ENCODE measurements at places on chromosomes 2 and 18.

DNA sequence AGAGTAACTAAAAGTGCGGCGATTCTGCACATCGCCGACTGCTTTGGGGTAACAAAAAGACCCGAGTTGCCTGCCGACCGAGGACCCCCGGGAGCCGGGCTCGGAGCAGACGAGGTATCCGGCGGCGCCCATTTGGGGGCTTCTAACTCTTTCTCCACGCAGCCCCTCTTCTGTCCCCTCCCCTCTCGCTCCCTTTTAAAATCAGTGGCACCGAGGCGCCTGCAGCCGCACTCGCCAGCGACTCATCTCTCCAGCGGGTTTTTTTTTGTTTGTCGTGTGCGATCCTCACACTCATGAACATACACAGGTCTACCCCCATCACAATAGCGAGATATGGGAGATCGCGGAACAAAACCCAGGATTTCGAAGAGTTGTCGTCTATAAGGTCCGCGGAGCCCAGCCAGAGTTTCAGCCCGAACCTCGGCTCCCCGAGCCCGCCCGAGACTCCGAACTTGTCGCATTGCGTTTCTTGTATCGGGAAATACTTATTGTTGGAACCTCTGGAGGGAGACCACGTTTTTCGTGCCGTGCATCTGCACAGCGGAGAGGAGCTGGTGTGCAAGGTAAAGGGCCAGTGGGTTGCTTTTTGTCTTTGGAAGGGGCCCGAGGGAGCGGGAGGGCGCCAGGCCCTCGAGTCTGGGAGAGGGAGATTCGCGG is 1.4 kb downstream of the TRIB2 start:
- H3K4me3 ChIP-seq: peak overlapping the region; percentile 95
- no peaks in the 10 kb centered on the region for H3K27me3 ChIP-seq
- H3K4me1 ChIP-seq: peaks cover 25% of the 10 kb centered on the region
- DNase-seq: peak; percentile 83

DNA sequence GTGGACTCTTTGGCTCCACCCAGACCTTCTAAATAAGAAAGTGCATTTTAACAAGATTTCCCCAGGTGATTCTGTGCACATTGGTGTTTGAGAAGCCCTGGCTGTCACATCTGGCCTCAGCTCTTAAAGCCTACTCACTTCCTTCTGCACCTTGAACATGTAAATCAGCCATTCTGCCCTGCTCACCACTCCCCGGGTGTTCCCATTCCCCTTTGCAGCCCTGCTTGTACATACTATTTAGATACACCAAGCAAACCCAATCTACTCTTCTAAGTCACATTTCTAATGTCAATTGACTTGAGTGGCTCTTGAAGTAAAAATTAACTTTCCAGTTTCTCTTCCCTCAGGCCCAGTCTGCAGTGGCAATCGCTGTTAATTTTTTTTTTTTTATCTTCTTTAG is 13.1 kb upstream of the SCN1A start:
- H3K4me3 ChIP-seq: no peak overlapping the region
- H3K36me3 ChIP-seq: no peaks in the 10 kb centered on the region
- no peaks in the 10 kb centered on the region for H3K27me3 ChIP-seq
- no peak overlapping the region for H3K27ac ChIP-seq
- DNase-seq: no peak
- no peaks in the 10 kb centered on the region for H3K4me1 ChIP-seq

DNA sequence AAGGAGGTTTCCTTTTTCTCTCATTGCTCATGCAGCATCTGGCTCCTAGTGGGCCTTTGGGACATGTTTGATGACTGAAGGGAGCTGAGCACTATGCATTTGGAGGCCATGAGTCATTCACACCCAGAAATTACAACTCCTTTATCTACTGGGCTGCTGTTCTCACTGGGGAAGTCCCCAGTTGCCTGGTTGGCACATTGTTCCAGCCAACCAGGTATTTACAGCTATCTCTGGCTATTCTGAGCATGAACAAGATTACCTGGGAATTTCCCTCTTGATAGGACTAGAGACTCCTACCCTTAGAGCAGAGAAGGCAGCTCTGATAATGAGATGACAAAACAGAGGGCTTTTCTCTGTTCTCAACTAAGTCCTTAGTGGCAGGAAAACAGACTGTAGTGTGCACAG is 206.5 kb downstream of the SETBP1 start:
- H3K4me1 ChIP-seq: no peaks in the 10 kb centered on the region
- no peaks in the 10 kb centered on the region for H3K36me3 ChIP-seq
- DNase-seq: no peak
- no peaks in the 10 kb centered on the region for H3K27me3 ChIP-seq
- H3K27ac ChIP-seq: no peak overlapping the region

- DNase-seq: no peak
- H3K4me3 ChIP-seq: no peak overlapping the region
- no peak overlapping the region for H3K27ac ChIP-seq
- H3K36me3 ChIP-seq: no peaks in the 10 kb centered on the region
Observed at GRCh38 chr2:85823951-85824350, 64.8 kb downstream of the ST3GAL5 start.

DNA sequence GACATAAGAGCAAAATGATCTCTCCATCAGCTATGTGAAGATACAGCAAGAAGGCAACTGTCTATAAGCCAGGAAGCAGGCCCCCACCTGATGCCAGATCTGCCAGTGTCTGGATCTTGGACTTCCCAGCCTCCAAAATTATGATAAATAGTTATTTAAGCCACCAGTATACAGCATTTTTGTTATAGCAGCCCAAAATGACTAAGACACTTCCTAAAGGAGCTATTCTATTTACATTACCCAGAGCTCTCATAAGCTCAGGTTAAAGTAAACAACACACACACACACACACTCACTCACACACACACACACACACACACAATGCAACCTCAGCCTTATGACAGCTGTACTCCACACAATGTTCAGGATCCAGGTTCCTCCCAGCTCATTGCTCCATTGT is 5.7 kb upstream of the YPEL5 start:
- H3K27ac ChIP-seq: no peak overlapping the region
- H3K36me3 ChIP-seq: no peaks in the 10 kb centered on the region
- DNase-seq: no peak
- H3K4me1 ChIP-seq: no peaks in the 10 kb centered on the region
- H3K27me3 ChIP-seq: no peaks in the 10 kb centered on the region

GRCh38 chr18:650428-650858 is 7.0 kb upstream of the TYMS start:
- no peaks in the 10 kb centered on the region for H3K4me1 ChIP-seq
- H3K27me3 ChIP-seq: no peaks in the 10 kb centered on the region
- no peak overlapping the region for H3K27ac ChIP-seq
- no peaks in the 10 kb centered on the region for H3K36me3 ChIP-seq
- no peak for DNase-seq

GRCh38 chr2:222743251-222743812 is 71.9 kb downstream of the MOGAT1 start:
- DNase-seq: no peak
- no peak overlapping the region for H3K4me3 ChIP-seq
- no peaks in the 10 kb centered on the region for H3K4me1 ChIP-seq
- H3K27ac ChIP-seq: no peak overlapping the region
- H3K36me3 ChIP-seq: no peaks in the 10 kb centered on the region

DNA sequence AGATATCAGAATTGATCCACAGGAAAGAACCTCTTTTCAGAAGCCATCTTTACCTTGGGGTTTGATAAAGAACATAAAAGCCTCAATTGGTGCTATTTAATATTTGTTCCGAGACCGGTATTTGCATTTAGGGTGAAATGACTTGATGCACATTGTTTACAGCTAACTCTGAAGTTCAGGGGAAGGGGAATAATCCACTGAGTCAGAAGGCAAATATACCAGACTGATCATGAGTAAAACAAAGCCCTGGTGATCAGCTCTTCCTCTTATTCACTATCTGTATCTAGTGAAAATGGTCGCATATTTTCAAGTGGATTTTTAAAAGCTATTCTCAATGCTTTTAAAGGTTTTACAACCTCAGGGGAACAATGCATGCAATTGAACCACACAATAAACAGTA is 53.0 kb upstream of the ATP8B1 start:
- H3K27ac ChIP-seq: no peak overlapping the region
- no peaks in the 10 kb centered on the region for H3K4me1 ChIP-seq
- no peaks in the 10 kb centered on the region for H3K36me3 ChIP-seq
- no peak overlapping the region for H3K4me3 ChIP-seq
- peaks cover 4% of the 10 kb centered on the region for H3K27me3 ChIP-seq

DNA sequence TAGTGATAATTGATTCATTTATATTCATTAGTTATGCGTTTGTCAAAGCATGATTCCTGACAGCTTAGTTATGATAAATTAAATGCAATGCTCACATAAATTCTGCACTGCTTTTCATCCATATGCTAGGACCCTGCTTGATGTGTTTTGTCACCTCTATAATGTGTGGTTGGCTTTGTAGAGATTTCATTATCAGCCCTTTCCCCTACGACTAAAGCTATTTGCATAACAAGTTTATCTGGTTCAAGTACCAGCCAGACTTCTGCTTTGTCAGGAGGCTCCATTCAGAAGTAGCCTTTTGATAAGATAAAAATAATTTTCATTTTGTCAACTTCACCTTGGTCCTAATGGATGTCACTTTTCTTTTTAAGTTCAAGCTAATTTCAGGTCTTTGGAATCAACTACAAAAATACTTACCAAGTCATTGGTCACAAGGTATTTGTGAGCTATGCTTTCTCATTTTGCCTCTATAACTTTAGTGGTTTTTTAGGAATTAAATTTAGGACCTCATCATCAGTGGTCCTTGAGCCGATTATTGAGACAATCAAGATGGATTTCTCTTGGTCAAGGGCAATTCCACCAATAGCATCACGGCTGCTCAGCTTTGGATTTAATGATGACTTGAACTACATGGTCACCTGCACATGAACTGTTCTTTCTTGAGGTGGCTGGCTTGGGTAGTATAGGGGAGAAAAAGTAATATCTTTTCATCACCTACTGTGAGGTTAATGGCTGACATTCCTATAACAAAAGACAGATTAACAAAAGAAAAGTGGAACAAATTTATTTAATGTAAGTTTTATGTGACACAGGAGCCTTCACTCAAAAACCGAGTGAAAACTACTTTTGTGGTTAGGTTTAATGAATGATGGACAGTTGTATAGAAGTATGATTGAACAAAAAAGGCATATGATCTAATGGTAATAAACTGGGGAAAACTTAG is 162.1 kb downstream of the MYO3B start:
- DNase-seq: no peak
- H3K4me3 ChIP-seq: no peak overlapping the region
- H3K4me1 ChIP-seq: no peaks in the 10 kb centered on the region
- no peak overlapping the region for H3K27ac ChIP-seq
- H3K27me3 ChIP-seq: no peaks in the 10 kb centered on the region
- no peaks in the 10 kb centered on the region for H3K36me3 ChIP-seq

DNA sequence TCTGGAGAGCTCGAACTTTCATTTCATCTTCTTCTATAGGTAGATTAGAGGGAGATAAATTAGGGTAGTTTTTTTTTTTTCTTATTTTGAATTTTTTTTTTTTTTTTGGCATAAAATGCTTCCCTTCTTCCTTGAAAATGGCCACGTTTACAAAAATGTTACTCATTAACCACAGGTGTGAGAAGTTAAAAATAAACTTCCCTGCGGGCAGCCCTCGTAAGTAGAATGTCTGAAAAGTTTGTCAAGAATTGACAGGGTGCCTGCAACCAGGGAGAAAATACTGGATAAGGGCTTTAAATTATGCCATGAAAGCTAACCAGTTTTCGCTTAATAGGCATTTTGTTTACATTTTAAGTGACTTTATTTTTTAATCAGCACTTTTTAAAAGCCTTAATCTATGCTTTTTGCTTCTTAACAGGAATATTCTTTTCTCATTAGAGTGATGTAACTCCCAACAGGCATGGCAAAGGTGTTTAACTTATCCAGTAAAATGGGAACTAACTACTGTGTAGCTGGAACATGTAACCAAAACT is 4.2 kb upstream of the FN1 start:
- H3K27ac ChIP-seq: no peak overlapping the region
- peaks cover 27% of the 10 kb centered on the region for H3K27me3 ChIP-seq
- H3K4me3 ChIP-seq: no peak overlapping the region
- DNase-seq: no peak
- H3K4me1 ChIP-seq: peaks cover 16% of the 10 kb centered on the region

- peaks cover 17% of the 10 kb centered on the region for H3K4me1 ChIP-seq
- H3K27me3 ChIP-seq: no peaks in the 10 kb centered on the region
- no peaks in the 10 kb centered on the region for H3K36me3 ChIP-seq
- no peak overlapping the region for H3K4me3 ChIP-seq
- DNase-seq: no peak
Observed at GRCh38 chr2:37857575-37858399, 67.3 kb upstream of the RMDN2 start.

DNA sequence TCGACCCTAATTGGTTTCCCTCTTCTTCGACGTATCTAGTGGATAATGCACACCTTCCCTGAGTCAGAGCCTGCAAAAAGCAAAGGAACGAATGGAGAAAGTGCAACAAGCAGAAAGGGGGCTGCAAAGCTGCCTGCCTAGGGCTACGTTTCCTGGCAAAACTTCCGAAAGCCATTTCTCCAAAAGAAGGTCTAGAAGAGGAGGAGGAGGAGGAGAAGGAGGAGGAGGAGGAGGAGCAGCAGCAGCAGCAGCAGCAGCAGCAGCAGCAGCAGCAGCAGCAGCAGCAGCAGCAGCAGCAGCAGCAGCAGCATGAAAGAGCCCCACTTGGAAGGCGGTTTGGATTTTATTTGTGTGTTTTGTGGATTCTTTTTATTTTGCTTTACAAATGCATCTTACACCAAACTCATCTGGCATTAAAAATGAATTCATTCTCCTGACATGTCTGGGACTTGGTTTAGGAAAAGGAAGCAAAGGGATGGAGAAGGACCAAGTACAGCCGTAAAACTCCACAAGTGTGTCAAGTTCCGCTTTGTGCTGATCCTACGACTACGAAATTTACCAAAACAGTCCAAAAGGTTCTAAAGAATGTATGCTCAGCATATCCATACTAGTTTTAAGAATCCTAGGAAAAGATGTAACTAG is 2.0 kb downstream of the TCF4 start:
- H3K4me3 ChIP-seq: peak overlapping the region; percentile 59
- peak; percentile 67 for DNase-seq
- H3K27me3 ChIP-seq: no peaks in the 10 kb centered on the region

DNA sequence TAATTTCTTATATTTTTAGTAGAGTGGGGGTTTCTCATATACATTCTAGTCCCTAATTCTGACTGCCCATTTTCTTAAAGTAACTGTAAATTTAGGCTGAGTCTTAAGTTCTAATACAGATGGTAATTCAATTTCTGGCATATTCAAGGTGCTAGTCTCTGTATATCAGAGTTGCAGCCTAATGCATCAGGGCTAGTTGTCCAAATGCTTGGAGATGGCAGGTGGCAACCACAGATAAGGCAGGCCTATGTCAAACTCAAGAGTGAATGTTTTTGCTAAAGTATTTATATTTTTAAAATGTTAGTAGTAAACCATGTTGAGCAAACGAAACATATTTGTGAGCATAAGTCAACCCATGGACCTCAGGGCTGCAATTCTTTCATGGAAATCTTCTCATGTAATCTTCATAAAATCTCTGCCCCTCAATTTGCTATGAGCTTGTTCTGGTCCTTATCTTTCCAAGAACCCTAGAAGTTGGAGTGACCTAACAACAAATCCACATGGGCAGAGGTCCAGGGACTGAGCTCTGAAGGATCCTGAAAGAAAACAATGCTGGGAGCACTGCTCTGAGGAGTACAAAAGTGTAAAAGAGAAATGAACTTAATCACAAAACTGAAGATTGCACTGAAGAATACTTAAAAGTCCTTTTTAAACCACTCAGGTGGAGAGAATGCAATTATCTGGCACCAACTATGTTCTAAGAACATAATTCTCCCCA is 27.3 kb upstream of the DSC2 start:
- no peak for DNase-seq
- H3K4me1 ChIP-seq: no peaks in the 10 kb centered on the region
- no peaks in the 10 kb centered on the region for H3K36me3 ChIP-seq
- no peak overlapping the region for H3K4me3 ChIP-seq
- no peak overlapping the region for H3K27ac ChIP-seq

Measured in spinal cord (tissue), 10 donors.